ENCODE measurements at places on chromosomes 6 and 20.

- DNase-seq = no peak
These were observed 841.4 kb upstream of the MAP3K7 start for GRCh38 chr6:91428296-91428695.

GRCh38 chr6:34855463-34855862 lies 32.4 kb downstream of the TAF11 start:
- DNase-seq = no peak

DNA sequence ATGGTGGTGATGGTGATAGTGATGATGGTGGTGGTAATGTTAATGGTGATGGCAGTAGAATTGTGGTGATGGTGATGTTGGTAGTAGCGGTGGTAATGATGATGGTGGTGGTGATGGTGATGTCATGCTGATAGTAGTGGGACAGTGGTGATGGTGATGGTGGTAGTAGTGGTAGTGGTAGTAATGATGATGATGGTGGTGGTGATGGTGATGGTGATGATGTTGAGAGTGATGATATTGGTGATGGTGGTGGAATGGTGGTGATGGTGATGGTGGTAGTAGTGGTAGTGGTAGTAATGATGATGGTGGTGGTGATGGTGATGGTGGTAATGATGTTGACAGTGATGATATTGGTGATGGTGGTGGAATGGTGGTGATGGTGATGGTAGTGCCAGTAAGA lies 128.8 kb downstream of the LPA start:
- no peak for DNase-seq

- peak; percentile 94 for DNase-seq
These were observed 5.8 kb upstream of the TBXT start for GRCh38 chr6:166173281-166173951.

GRCh38 chr6:46320505-46320904 lies 149.7 kb upstream of the ENPP5 start:
- DNase-seq = no peak

GRCh38 chr6:163834226-163834970 lies 419.9 kb downstream of the QKI start:
- no peak for DNase-seq

DNA sequence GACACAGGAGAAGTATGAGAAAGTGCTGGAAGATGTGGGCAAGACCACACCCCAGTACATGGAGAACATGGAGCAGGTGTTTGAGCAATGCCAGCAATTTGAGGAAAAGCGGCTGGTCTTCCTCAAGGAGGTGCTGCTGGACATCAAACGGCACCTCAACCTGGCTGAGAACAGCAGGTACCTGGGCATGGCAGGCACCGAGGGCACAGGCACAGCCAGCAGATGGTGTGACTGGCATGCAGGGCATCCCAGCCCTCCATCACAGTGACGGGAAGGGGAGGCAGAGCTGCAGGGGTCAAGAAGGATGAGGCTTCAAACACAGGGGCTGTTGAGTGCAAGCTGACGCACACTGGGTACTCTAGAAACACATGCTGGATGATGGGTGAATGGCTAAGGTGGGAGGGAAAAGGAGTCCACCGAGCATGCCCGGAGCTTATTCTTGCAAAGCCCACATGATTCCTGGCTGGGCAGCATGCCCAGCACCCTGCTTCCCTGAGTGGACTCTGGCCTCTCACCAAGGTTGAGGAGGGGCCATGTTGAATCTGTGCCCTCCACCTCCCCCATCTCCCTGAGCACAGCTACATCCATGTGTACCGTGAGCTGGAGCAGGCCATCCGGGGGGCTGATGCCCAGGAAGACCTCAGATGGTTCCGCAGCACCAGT lies 26.3 kb downstream of the SPDEF start:
- DNase-seq = peak; percentile 36

GRCh38 chr6:4603856-4604369 lies 172.3 kb upstream of the CDYL start:
- DNase-seq = no peak

GRCh38 chr6:10460096-10460495 lies 45.2 kb upstream of the TFAP2A start:
- DNase-seq = no peak

DNA sequence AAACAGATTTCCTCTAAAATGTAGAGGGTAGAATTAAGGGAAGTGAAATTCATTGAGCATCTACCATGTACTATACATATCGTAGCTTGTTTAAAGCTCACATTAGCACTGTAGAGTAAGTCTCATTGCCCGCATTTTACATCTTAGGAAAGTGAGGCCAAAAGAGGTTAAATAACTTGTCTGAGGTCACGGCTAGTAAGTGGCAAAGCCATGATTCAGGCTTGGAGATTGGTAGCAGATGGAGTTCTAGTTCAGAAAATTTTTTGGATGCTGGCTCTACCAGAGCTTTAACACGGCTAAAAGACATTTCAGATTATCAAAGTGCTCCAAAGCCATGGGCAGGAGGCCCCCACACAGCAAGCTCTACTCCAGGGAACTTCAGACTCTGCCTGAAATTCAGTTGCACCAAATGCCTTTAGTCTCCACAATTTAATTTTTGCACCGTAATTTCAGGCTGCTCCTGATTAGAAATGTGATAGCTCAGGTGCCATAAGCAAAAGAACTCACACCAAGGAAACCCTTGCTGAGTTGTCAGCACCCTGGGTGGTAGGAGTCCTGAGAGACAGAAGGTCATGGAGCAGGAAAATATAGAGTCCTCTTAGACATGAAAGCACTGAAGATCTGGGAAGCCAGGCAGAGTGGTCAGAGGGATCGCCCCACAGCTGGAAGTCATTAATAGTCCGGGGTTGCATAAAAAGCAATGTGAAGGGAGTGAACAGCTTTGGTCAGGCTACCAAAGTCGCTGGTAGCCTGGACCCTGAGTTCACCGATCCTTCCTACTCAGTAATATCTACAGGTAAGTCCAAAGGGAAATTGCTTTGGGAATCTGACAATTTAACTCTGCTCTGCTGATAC lies 55.2 kb upstream of the ASIP start:
- no peak for DNase-seq

GRCh38 chr20:33908336-33908735 lies 85.4 kb upstream of the RALY start:
- no peak for DNase-seq

GRCh38 chr6:52617087-52617486 lies 40.2 kb upstream of the TRAM2 start:
- DNase-seq = no peak

DNA sequence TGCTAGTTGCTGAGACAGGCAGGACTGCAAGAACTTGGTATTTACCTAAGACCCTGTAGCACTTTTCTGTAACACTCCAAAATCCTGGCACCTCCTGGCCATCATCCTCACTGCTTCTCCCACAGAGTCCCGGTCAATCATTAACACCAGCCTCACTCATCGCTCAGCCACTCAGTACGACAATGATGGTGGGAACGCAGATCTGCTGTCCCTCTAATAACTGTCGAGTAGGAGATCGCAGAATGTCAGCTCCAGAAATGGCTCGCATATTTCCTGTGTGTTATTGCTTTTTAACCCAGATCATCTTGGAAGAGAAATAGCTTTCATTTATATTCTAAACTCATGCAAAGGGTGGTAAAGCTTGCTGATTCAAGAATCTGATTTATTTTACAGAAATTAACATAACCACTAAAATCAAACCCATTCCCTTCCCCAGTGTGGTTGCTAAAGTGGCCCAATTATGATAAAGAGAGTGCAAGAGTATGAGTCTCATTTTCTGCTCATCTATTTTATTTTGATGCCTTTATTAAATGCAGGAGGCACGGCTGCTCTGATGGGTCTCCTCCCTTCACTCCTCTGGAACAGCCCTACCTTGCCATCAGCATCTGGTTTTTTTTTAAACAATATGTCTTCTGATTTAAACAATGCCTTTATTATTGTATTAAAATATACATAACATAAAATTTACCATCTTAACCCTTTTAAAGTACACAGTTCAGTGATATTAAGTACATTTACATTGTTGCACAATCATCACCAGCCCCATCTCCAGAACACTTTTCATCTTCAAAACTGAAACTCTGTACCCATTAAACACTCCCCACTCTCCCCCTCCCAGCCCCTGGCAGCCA lies 28.3 kb upstream of the GGTLC1 start:
- no peak for DNase-seq

GRCh38 chr20:49510562-49511122 lies 28.2 kb upstream of the KCNB1 start:
- DNase-seq = no peak

DNA sequence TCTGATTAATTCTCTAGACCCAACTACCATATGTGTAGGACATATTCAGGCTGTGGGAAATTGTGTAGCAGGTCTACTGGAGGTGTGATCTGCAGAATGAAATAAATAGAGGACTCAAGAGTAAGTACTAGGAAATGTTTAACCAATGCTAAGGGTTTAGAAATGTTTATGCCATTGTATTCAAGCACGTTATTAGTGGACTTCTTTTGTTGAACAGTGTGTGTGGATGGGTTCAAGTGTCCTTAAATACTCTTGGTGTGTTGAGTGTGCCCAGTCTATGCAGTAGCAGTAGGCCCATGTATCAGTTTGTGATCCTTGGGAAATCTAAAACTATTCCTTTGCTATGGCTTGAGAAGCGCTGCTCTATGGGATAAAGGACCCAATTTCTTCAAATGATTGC lies 112.1 kb downstream of the FARS2 start:
- no peak for DNase-seq

Data from DMS153 (cell line).